Activated CD4-positive, alpha-beta T cell treated with anti-CD3 and anti-CD28 coated beads, Interleukin-2, amount 10 ng/mL, durations not matched to agents 7 days and 5 days (primary cell): ENCODE measurements at places on chromosomes 7 and 10.
A peak's percentile ranks its signal among the peaks of the same experiment; 100 is the strongest.

GRCh38 chr10:43263551-43264343 is 3.1 kb downstream of the RASGEF1A start:
- no peak for DNase-seq
- no peak overlapping the region for H3K4me3 ChIP-seq
- H3K4me1 ChIP-seq, result peaks cover 7% of the 10 kb centered on the region
- H3K27ac ChIP-seq, result peak overlapping the region; percentile 25

DNA sequence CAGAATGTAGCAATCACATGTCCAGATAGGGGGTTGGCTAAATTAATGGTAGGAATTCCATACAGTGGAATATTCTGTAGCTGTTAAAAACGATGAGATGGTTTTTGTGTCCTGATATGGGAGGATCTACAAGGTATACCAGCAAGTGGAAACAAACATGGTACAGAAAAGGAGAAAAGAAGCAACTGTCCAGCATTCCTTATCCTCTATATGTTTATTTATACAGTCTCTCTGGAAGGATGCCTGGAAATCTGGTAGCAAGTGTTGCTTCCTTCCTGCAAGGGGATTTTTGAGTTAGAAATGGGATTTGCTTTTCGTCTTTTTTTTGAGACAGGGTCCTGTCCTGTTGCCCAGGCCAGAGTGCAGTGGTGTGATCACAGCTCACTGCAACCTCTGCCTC is 19.3 kb downstream of the IL15RA start:
- no peaks in the 10 kb centered on the region for H3K27me3 ChIP-seq
- DNase-seq, result no peak

- no peaks in the 10 kb centered on the region for H3K36me3 ChIP-seq
- no peak for DNase-seq
- peaks cover 35% of the 10 kb centered on the region for H3K27me3 ChIP-seq
Measured at GRCh38 chr7:70598976-70599375, 533.0 kb upstream of the GALNT17 start.

- H3K4me1 ChIP-seq, result peaks cover 23% of the 10 kb centered on the region
- H3K27me3 ChIP-seq, result no peaks in the 10 kb centered on the region
- DNase-seq, result peak; percentile 44
- no peak overlapping the region for H3K4me3 ChIP-seq
- H3K36me3 ChIP-seq, result no peaks in the 10 kb centered on the region
Measured at GRCh38 chr7:16918288-16918895, 36.6 kb upstream of the AGR3 start.

DNA sequence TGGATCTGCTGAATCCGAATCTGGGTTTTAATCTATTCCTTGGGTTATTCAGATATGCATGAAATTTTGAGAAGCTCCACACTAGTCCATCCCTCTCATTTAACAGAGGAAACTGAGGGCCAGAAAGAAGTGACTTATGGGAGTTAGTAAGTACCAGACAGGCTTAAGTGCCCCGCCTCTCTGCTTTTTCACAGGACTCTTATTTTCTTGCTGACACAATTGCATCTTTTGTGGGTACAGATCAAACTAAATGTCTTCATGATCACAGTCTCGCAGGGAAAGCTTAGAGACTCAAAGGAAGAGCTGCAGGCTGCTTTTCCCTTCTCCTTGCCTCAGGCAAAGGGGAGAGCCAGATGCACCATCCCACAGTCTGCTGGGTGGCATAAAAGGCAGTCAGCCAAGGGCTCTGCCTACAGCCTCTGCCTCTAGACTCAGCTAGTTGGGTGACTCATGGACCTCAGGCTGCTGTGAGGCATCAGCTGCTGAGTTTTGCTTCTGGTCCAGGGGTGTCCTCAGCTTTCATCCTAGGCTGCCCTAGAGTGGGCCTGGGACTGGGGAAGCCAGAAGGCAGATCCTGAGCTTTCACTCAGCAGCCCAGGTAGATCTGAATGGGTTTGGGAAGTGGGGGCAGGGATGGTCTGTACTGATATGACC is 11.6 kb downstream of the GOLGA7B start:
- no peak overlapping the region for H3K4me3 ChIP-seq
- H3K27ac ChIP-seq, result no peak overlapping the region
- H3K27me3 ChIP-seq, result no peaks in the 10 kb centered on the region
- no peak for DNase-seq
- peaks cover 29% of the 10 kb centered on the region for H3K4me1 ChIP-seq

DNA sequence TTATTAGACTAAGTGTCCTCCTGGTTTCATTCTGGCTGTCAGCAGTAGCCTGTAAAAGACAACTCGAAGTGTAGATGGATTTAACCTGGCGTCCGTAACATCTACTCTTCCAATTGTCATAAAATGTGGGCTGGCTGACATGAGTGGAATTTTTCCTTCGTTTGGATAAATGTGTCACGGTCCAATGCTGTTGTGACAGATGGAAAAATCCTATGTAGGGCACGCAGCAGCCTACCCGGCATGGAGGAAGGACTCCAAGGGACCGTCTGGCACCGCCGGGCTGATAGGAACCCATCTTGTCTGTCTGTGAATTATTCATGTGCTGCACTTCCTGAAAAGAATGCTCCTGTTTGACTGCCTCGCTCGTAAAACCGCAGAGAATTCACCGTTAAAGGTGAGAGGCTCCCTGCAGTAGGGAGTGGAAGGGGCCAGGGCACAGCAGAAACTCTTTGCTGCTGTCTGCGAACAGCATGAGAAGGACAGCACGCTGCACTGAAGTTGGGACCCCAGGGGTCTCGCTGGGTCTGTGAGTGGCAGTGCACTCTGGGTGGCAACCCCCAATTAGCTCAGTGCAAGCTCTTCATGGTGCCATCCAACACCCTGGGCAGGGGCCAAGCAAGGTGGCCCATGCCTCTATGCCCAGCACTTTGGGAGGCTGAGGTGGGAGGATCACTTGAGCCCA is 1.6 kb upstream of the ORAI2 start:
- H3K36me3 ChIP-seq, result peaks cover 34% of the 10 kb centered on the region
- DNase-seq, result peak; percentile 67
- no peaks in the 10 kb centered on the region for H3K27me3 ChIP-seq
- peaks cover 70% of the 10 kb centered on the region for H3K4me1 ChIP-seq
- H3K4me3 ChIP-seq, result peak overlapping the region; percentile 75
- peak overlapping the region; percentile 94 for H3K27ac ChIP-seq

- no peak overlapping the region for H3K27ac ChIP-seq
- no peaks in the 10 kb centered on the region for H3K36me3 ChIP-seq
- peaks cover 19% of the 10 kb centered on the region for H3K4me1 ChIP-seq
- DNase-seq, result no peak
- no peak overlapping the region for H3K4me3 ChIP-seq
- no peaks in the 10 kb centered on the region for H3K27me3 ChIP-seq
Measured at GRCh38 chr7:107122486-107122911, 46.3 kb upstream of the HBP1 start.

DNA sequence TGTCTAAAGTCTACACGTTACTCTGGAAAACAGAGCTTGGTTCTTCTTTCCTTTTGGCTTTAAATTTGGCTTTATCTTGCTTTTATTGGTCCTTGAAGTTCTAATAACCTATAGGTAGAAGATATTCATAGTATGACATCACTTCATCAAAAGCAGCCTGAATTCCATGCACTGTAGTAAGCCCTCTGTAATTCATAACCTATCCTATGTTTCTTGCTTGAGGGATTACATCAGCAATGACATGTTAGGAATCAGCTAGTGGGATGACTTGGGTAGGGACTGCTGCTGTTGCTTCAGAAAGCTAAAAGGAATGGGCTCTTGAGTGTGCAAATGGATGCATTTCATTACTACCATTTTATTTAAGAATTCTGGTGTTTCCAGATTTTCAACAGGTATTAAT is 184.9 kb downstream of the PTEN start:
- peaks cover 5% of the 10 kb centered on the region for H3K27me3 ChIP-seq
- peaks cover 5% of the 10 kb centered on the region for H3K4me1 ChIP-seq
- no peak overlapping the region for H3K27ac ChIP-seq

DNA sequence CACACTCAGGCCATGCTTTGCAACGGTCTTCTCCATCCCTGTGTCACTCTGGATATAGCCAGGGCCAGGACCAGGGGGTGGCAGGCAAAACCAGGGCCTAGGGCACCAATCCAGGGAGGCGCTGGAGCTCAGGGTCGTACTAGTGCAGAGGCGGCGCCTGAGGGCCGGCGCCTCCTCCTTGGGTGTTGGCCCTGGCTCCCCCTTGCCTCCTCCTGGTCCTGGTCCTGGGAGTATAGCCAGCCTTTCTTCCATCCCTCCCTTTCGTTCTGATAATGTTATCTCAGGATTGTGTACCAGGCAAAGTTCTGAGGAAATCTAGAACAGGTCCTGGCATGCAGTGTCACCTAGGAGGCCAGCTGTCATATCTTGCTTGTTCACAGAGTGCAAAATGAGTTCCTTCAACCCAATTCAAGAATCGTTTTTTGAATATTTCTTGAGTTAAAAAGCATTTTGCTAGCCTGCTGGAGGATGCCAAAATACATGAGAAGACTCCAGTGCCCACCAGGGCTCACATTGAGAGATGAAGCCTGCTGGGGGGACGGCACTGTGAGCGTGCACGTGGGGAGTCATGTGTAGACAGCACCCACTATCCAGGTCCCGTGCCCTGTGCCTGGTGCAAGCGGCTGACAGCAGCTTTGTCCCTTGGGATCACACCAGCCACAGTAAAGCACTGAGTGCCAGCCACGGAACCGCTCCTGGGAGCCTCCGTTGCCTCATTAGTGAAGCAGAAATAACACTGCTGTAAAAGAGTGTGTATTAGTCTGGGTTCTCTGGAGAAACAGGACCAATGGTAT is 106.9 kb upstream of the C7orf33 start:
- H3K27me3 ChIP-seq, result peaks cover 2% of the 10 kb centered on the region
- no peak overlapping the region for H3K4me3 ChIP-seq
- no peaks in the 10 kb centered on the region for H3K36me3 ChIP-seq

- H3K27me3 ChIP-seq, result peaks cover 10% of the 10 kb centered on the region
- no peak overlapping the region for H3K4me3 ChIP-seq
- no peaks in the 10 kb centered on the region for H3K4me1 ChIP-seq
- no peak overlapping the region for H3K27ac ChIP-seq
- DNase-seq, result no peak
- no peaks in the 10 kb centered on the region for H3K36me3 ChIP-seq
Measured at GRCh38 chr10:64080071-64080470, 558.9 kb downstream of the REEP3 start.

DNA sequence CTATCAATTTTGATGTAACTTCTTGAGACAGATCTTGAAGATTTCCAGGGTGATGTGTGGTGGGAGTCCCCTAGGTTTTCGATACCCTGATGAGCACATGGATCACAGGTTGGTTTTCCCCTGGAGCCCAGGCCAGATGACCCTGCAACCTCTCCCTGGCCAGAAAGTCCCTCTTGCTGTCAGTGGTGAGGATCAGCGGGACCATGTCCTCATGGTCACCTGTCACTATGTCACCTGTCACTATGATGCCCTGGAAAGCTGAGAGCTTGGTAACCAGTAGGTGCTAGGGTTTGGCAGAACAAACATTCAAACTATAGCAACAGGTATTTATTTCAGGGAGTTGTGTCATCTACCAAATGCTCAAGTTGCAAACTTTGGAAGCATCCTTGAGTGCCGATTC is 197.9 kb downstream of the ARHGAP12 start:
- no peak overlapping the region for H3K27ac ChIP-seq
- H3K36me3 ChIP-seq, result no peaks in the 10 kb centered on the region
- H3K4me3 ChIP-seq, result no peak overlapping the region

GRCh38 chr10:72904806-72905205 is 11.3 kb downstream of the OIT3 start:
- no peaks in the 10 kb centered on the region for H3K27me3 ChIP-seq
- H3K36me3 ChIP-seq, result no peaks in the 10 kb centered on the region
- H3K4me3 ChIP-seq, result no peak overlapping the region
- no peaks in the 10 kb centered on the region for H3K4me1 ChIP-seq
- H3K27ac ChIP-seq, result no peak overlapping the region
- DNase-seq, result no peak

GRCh38 chr7:149469806-149470205 is 8.9 kb upstream of the ZNF777 start:
- no peak overlapping the region for H3K27ac ChIP-seq
- no peak overlapping the region for H3K4me3 ChIP-seq
- H3K27me3 ChIP-seq, result peaks cover 10% of the 10 kb centered on the region
- DNase-seq, result peak; percentile 3
- H3K4me1 ChIP-seq, result no peaks in the 10 kb centered on the region

- no peaks in the 10 kb centered on the region for H3K4me1 ChIP-seq
- peak overlapping the region; percentile 68 for H3K27ac ChIP-seq
- peaks cover 2% of the 10 kb centered on the region for H3K36me3 ChIP-seq
- no peak for DNase-seq
Measured at GRCh38 chr7:1248143-1248915, 15.7 kb downstream of the UNCX start.

GRCh38 chr7:151768805-151769187 is 108.1 kb downstream of the PRKAG2 start:
- no peak for DNase-seq
- H3K4me3 ChIP-seq, result peak overlapping the region; percentile 56
- peaks cover 56% of the 10 kb centered on the region for H3K4me1 ChIP-seq
- peaks cover 25% of the 10 kb centered on the region for H3K36me3 ChIP-seq

DNA sequence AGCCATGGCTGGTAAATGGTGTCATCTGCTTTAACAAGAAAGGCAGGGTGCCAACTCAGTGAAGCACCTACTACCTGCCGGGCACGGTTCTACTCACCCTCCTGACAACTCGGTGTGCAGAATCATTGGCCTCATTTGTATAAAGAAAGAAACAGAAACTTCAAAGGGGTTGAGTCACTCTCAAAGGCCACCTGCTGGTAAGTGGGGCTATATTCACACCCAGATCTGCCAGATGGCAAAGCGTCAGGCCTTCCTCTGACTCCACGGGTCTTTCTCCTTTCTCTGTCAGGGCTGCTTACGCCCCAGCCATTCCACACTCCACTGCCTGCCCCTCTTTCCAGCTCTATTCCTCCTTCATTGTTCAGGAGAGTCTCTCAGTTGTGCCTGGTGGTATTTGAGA is 309.2 kb downstream of the GFRA1 start:
- H3K27me3 ChIP-seq, result no peaks in the 10 kb centered on the region
- no peak overlapping the region for H3K27ac ChIP-seq
- H3K4me1 ChIP-seq, result no peaks in the 10 kb centered on the region

DNA sequence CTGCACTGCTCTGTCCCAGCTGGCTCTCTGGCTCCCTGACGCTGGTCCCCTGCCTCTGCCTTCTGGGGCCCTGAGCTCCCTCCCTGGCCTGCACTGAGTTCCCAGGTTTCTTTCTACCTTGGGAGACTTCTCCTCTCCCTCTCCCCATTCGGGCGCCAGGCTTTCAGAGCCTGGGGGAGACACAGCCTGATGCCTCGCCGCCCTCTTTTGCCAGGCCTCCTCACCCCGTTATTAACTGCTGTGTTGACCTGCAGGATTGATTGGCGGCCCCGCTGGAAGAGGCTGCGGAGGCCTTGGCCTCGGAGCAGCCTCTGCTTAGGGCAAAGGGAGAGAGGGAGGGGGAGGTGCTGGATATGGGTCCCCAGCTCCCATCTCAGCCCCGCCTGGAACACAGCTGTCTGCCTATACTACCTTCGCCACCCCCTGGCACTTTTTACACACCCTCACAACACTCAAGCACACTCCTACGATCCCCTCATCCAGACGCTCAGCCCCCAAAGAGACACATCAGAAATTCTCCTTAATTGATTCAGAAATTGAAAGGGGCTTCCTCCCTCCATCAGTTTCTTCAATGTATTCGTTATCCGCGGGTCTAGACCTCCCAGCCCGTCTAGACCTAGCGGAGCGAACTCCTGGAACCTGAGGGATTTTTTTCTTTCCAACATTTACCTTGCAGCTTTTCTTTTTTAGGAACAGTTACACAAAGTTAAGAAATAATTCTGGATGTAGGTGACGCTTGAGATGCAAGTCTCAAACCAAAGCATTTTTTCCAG is 7.1 kb upstream of the PAX2 start:
- peaks cover 26% of the 10 kb centered on the region for H3K4me1 ChIP-seq
- no peak for DNase-seq

GRCh38 chr7:41298409-41298808 is 404.5 kb downstream of the INHBA start:
- no peak for DNase-seq
- H3K4me1 ChIP-seq, result no peaks in the 10 kb centered on the region
- H3K36me3 ChIP-seq, result no peaks in the 10 kb centered on the region
- no peak overlapping the region for H3K27ac ChIP-seq
- no peaks in the 10 kb centered on the region for H3K27me3 ChIP-seq
- H3K4me3 ChIP-seq, result no peak overlapping the region
